ENCODE measurements at places on chromosomes 2 and 18.
A peak's percentile ranks its signal among the peaks of the same experiment; 100 is the strongest.

GRCh38 chr2:180539541-180539940 lies 440.9 kb upstream of the UBE2E3 start:
- DNase-seq, result no peak

DNA sequence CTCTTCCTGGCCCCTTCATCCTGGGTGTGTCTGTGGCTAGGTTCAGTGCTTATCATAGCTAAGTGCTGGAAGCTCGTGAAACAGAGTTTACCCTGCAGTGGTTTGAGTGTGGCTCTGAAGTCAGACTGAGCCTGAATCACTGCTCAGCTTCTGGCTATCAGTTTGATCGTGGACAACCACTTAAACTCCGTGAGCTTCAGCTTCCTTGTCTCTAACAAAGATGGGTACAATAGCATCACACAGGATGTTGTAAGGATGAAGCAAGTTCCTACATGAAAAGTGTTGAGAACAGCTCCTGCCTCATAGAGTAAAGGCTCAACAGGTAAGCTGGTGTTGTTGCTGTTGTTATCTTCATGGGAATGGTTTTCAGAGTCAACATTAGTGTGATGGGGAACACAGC lies 210.3 kb downstream of the CLIP4 start:
- DNase-seq, result no peak

DNA sequence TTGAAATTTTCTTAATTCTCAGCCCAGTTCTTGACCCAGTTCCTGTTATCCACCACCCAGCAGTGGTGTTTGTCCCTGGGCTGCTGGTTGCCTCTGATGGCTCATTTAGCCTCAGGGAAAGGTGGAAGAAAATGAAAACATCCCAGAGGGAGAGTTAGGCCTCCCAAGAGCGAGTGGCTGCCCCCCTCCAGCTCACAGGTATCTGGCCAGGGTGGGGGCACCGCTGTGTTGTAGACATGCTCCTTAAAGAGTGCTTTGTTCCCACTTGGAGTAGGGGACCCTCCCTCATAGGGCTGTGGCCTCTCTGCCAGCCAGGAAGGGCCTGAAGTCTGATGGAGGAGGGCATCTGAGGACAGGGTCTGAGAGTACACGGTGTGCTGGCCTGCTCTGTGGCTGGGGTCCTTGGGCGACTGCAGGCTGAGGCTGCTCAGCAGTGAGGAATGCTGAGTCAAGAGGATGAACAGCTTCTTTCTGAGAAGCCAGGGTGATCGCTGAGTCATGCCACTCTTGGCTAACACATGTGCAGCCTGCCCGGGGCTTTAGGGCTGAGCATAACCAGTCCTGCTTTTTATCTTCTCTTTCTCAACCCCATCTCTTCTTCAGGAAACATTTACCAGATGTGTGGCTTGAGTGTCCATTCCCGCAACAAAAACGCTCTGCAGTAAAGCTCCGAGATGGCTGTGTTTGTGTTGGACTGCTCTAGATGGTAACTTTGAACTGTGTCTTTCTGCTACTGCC lies 72.3 kb downstream of the IL1R2 start:
- peak; percentile 86 for DNase-seq

DNA sequence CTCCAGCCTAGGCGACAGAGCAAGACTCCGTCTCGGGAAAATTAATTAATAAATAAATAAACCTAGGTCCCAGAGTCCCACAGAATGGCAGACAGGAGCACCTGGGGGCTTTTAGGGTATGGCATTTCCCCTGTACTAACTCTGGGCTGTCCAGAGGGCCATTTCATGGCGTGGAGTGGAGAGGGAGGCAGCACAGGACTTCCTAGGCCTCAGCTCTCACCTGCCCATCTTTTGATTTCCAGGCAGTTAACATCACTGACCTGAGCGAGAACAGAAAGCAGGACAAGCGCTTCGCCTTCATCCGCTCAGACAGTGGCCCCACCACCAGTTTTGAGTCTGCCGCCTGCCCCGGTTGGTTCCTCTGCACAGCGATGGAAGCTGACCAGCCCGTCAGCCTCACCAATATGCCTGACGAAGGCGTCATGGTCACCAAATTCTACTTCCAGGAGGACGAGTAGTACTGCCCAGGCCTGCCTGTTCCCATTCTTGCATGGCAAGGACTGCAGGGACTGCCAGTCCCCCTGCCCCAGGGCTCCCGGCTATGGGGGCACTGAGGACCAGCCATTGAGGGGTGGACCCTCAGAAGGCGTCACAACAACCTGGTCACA lies 5.1 kb downstream of the IL1RN start:
- no peak for DNase-seq

DNA sequence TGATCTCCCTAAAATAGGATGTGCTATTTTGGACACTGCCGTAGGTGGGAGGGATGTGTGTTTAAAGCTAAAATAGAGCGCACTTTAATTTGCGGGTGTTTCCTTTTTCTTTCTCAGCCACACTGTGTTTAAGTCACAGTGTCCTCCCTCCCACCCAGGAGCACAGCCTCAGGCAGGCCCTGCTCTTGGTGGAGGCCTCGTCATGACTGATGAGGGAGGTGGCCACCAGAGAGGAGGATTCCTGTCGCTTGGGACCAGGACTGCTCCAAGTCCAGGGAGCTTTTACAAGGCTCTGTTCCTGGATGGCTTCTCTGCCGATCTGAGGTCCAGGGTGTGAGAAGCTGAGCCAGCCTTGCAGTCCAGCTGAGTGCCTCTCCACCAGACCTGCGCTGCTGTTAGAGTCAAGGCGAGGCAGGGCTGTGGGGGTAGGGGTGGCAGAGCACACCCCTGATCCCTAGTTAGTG lies 33.5 kb downstream of the INPP4A start:
- DNase-seq, result no peak

DNA sequence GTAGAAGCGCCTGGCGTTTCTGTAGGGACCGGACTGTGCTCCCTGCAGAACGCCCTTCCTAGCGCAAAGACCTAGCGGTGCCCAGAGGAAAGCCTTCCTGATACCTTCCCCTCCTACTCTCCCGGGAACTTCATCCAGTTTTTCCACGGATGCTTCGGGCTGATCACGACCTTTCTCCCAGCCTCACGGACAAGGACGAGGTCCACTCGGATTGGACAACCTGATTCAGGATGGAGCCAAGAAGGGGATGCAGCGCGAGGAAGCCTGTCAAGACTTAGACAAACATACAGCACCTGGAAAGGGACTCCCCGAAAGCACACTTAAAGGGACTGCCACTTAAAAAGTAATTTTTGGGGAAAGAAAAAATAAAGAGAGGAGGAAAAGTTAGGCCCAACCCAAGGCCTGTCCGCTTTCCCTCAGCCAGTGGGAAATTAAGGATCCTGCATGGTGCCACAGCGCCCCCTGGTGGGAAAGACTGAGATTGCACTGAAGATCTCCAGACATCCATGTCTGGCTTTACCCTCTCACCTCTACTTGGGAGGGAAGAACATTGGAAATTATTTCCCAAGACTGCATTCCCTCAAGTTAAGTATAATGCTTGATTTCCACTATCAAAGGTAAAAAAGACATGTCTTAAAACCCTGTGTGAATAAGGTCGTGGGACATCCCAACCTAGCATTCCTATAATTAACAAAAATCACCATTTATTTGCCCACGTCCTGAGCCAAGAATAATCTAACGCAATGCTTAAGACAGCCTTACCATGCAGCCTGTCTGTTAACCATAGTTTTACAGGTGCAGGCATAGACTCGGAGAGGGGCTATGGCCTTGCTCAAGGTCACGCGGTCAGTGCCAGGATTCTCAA lies 13.4 kb upstream of the COPS8 start:
- peak; percentile 80 for DNase-seq

GRCh38 chr2:147236601-147237000 lies 608.2 kb upstream of the ACVR2A start:
- DNase-seq, result no peak

- DNase-seq, result peak; percentile 59
Measured at GRCh38 chr2:29017716-29018435, 36.8 kb downstream of the TOGARAM2 start.

DNA sequence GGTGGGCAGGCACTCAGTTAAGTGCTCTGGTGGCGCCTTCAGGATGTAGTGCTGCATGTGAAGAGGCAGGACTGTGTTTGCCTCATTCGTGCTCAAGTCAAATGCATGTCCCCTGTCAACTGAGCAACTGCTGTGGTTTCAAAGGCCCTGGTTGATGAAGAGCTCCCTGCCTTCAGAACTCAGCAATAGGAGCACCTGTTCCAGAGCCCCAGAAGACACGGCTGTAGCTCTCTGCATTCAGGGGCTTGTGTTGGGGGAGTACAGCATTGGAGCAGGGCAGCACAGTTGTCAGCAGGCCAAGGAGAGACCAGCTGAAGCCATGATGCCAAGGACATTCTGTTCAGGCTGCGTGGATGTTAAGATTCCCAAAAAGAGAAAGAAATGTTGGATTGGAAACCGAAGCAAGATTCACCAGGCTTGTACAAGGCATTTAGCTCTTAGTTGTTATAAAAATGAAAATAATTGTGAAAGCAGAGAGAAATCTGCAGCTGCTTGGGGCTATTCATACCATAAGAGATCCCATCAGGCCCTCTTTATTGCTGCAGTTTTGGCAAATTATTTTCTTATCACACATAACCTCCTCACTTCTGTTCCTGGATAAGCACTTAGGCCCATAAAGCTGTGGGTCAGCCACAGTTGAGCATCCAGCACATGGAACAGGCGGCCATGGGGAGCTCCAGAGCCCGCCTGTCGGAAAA lies 252.4 kb upstream of the ZNF521 start:
- no peak for DNase-seq

GRCh38 chr2:201267278-201268030 lies 7.1 kb downstream of the CASP8 start:
- no peak for DNase-seq

DNA sequence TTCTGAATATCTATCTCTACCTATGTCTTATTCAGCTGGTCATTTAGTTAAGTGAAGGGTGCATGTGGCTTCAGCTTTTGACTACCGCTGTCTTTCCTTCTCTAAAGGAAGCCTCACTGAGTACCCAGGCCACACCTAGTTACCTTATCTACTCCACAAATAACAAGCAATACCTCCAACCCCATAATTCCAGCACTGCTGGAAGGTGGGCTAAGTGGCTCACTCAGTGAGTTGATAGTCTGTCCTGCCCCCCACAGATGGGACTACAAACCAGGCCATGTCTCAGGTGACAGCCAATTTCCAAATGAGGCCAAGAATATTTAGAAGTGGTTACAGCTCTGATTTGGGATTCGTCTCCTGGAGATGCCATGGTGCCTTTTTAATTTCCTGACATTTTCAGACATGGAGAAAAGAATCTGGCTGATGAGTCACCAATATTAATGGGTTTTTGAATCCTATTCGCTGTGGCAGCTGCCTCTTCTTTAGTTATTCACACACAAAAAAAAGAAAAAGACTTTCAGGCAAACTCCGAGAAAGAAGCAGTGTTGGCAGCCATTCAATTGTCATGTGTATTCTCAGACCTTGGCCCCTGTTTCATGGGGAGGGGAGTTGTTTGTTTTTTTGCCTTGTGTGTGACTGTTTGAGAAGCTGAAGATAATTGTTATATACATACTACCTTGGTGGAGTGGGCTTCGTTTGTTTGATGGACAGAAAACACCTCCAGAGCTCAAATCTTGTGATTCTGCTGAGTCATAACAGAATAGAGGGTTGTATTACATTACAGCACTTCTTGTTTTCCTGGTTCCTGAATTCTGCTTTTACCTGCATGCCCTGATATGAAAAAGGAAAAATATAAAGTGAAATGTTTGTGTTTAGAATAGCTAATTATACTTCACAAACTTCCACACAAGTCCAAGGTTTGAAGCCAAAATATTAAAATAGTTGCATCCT lies 64.2 kb downstream of the SCG2 start:
- no peak for DNase-seq

DNA sequence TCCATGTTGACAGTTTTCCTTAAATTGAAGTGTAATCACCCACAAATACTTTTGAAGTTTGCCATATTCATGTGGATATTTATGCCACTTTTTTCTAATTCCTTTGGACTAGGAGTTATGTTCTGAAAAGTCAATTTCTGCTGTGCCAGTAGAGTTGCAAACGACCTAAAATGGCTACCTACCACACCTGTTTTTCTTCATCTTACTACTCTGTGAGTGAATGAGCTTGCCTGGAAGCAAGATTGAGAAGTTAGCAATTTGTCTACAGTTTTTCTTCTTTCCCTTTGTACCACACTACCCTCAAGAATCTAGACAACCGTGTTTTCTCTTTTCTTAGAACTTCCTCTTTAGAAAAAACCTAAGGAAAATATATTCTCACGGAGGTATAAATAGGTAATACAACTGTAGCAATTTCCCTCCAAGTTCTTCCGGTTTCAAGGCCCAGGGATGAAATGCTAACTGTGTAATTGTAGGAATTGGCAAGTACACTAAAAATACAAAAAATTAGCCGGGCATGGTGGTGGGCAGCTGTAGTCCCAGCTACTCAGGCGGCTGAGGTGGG lies 7.3 kb upstream of the SLC39A10 start:
- no peak for DNase-seq

- DNase-seq, result no peak
Measured at GRCh38 chr2:198950803-198951202, 506.9 kb downstream of the SATB2 start.

GRCh38 chr2:193806088-193806774 lies 1611.5 kb upstream of the TMEFF2 start:
- no peak for DNase-seq

DNA sequence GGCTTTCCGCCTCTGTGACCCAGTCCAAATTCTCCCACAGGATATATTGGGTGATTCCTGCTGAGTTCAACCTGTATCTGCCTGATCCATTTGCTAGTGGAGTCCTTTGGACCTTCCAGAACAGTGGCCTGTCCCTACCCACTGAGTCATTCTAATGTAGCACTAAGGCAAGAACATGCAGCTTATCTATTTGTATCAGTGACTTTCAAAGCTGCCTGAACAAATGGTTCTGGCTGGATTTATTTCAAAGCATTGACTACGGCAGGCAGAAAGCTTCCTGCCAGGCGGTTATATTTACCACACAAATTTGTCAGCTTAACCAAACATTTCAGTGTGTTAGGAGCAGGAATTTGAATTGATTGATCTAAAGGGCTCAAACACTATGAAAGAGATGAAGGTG lies 613.4 kb downstream of the DCC start:
- DNase-seq, result no peak

DNA sequence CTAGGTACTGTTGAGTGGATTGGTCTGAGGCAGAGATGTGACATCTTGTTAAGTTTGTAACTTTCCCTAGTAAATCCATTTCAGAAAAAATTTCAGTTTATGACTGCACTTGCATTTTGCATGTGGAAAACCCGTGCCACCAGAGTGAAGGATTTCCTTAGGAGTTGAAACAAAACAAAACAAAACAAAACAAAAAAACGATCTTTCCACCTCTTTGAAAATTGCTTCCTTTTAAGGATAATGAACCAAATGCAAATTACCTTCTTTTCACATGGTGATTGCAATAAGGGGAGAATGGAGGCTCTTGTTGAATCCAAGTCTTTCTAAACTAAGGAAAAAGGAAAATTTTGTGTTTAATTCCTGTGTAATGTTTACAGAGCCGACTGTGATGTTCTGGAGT lies 43.2 kb downstream of the PHLPP1 start:
- no peak for DNase-seq

- no peak for DNase-seq
Measured at GRCh38 chr2:40400336-40400953, 51.4 kb downstream of the SLC8A1 start.

Data from upper lobe of right lung (tissue), 1 donor.